Epithelial cell of prostate (primary cell): ENCODE measurements at places on chromosomes 1 and 21.

- DNase-seq = peak; percentile 44
Observed at GRCh38 chr1:245997471-245998258, 509.4 kb downstream of the SMYD3 start.

GRCh38 chr1:23791516-23792047 is 637 bp downstream of the LYPLA2 start:
- no peak for DNase-seq

- no peak for DNase-seq
Observed at GRCh38 chr1:173058556-173058955, 7.8 kb upstream of the TNFSF18 start.

GRCh38 chr21:15445327-15445726 is 284.5 kb upstream of the USP25 start:
- no peak for DNase-seq

GRCh38 chr1:210703593-210703992 is 374.9 kb downstream of the HHAT start:
- no peak for DNase-seq

DNA sequence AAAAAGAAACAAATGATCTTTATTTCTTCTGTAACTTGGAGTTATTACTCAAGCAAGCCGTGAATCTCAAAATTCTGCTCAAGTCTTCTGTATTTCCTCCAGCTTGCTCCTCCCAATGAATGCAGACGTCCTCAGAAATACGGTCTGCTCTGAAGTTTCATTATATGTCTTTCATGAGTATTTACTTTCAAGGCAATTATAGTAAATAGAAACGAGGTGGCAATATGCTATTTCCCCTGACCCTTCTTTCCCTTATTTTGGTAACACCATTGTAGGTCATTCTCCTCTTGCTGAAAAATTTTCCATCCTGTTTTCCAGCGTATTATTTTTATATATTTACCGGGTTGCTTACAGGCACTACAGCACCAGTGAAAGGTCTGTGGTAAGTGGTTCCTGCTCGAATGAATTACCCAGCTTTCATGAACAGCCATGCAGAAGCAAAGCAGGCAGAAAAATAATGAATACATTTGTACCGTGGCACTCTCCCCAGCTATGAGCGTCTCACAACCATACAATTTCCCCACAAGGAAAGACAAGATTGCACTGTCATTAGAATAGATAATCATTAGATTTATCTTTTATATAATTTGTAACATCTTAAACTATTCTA is 350.9 kb upstream of the PKN2 start:
- no peak for DNase-seq

DNA sequence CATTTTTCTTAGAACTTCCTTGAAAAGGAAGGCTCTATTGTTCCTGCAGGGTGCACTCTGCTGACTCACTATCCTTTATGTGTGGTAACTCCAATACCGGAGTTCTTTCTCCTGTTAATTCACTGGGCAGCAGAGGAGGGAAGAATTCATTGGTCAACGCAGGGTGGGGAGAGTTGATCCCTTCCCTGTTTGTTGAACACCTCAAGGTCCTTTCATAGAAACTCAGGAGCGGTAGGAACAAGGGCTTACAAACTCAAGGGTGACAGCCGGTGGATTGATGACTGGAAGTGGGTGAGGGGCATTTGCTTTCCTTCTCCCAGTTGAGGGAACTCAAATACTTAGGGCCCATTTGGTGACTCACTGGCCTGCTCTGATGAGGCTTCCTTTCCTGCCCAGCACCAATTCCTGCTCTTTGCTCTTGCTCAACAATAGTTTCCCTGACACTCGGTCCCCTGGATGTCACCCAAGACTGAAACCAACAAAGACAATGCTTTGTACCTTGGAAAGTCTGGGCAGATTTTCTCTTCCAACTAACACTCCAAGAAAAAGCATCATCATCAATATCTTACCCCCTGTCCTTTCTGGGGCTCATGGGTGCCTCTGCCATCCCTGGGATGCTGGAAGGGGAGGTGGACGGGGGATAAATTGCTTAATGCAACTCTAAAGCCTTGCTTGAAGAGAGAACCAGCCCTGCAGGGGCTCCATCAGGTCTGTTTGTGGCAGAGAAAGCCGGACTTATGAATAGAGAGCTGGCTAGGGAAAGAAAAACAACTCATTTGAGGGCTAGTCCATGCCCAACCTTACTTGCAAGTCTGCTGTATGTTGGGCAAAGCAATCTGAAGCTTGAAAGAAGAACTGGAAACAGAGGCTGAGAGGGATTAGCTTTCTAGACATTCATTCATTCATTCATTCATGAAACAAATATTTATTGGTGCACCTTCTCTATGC is 9.3 kb downstream of the SLC26A9 start:
- peak; percentile 65 for DNase-seq

DNA sequence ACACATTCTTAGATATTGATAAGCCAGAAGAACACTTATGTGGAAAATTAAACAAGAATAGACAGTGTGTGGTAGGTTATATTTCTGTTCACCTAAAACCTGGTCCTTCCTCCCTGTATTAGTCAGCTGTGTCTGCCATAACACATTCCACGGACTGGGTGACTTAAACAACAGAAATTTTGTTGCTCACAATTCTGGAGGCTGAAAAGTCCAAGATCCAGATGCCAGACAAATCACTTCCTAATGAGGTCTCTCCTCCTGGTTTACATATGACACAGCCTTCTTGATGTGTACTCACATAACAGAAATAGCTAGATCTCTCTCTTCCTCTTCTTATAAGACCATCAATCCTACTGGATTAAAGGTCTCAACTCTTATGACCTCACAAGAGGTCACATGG is 25.7 kb downstream of the JMJD4 start:
- DNase-seq = no peak

GRCh38 chr1:186066411-186066810 is 308.6 kb downstream of the TPR start:
- no peak for DNase-seq

GRCh38 chr1:220250681-220251080 is 21.6 kb downstream of the RAB3GAP2 start:
- no peak for DNase-seq

DNA sequence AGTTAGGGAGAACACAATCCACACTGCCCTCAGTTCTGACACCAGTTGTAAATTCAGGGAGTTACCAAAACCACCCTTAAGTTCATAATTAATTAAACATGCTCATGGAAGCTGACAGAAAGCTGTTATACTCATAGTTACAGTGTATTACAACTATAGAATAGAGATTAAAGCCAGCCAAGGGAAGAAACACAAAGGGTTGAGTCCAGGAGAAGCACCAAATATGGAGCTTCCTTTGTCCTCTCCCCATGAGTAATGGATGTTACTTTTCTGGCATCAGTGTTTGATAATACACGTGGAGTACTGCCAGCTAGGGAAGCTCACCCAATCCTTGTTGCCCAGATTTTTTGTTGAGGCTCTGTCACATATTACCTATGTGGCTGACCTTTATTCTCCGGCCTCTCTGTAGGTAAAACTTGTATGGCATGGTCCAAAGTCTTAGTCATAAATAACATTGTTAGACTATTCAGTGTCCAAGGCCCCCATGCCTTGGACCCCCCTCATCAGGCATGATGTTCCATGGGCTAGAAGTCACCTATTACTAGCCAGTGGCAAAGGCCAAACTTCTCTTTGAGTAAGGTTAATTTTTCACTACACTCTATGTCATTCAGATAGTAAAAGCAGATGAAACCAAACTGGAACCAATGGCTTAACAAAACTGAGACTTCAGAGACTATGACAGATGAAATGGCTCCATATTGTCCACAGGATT is 175.7 kb downstream of the GPR52 start:
- DNase-seq = no peak

DNA sequence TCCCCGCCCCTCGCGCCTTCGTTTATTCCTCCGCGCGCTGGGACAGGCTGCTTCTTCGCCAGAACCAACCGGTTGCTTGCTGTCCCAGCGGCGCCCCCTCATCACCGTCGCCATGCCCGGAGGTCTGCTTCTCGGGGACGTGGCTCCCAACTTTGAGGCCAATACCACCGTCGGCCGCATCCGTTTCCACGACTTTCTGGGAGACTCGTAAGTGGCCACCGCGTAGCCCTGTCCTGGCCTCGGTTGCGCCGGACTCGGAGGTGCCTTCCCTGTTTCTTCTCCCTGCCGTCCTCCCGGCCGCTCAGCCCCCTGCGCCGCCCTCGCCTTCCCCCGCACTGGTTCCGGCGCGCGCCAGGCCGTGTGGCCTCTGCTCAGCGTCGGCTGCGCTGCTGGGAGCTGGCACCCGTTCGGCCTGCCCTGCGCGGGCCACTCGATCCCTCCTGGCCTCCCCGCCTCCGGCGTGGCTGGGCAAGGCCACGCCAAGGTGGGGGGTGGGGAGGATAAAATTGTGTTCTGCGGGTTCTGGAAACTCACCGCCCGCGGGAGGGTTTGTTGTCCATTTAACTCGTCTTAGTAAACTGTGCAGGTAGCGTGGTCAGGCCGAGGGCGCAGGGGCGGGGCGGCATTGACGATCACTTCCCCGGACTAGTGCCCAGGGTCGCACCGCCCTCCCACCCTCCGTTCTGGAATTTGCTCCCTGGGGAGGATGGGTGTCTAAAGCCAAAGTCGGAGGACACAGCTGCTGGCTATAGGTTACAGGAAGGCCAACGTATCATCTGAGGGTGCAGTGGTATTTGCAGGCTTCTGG is at the start of gene PRDX6:
PRDX6 (plus strand) TSS at position 50 of the 808 bp plus-strand sequence; CDS start at position 113, 63 bp downstream.
- no peak for DNase-seq

DNA sequence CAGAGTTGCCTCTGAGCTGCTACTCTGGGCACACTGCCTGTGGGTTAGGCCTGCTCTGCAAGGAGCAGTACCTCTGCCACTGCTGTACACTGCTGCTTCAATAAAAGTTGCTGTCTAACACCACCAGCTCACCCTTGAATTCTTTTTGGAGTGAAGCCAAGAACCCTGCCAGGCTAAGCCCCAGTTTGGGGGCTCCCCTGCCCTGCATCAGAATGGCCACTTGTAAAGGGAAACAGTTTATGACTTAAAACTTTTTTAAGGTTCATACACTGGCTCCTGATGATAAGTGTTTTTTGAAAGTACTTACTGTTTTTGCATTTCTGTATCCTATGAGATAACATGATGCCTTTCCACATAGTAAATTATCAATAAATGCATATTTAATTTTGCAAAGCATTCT is 310.0 kb downstream of the LMO4 start:
- DNase-seq = no peak

- DNase-seq = peak; percentile 77
Observed at GRCh38 chr1:25031966-25032667, 102.0 kb upstream of the RUNX3 start.

DNA sequence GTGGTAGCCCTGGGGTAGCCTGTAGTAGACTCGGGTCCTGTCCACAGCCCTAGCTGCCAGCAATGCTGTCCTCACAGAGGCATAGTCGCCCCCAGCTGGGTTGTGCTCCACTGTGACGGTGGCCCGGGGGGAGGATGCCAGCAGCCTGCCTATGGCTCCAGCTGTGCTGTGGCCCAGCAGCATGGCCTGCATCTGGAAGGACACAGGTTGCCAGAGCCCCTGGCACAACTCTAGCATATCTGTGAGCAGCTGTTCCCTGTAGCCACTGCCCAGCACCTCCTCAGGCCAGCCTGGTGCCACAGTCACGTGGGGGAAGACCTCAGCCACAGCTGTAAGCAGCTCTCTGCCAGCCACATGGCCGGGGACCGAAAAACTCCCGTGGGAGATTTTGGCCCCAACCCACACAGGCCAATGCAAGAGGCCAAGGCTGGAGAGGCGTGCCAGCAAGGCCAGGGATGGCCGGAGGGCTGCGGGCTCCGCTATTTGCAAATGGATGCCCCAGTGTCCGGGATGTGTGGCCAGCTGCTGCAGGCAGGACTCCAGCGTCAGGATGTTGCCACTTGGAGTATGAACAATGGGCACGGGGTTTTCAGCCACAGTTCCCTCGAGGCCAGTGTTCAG is 13.9 kb downstream of the FAM151A start:
- no peak for DNase-seq

DNA sequence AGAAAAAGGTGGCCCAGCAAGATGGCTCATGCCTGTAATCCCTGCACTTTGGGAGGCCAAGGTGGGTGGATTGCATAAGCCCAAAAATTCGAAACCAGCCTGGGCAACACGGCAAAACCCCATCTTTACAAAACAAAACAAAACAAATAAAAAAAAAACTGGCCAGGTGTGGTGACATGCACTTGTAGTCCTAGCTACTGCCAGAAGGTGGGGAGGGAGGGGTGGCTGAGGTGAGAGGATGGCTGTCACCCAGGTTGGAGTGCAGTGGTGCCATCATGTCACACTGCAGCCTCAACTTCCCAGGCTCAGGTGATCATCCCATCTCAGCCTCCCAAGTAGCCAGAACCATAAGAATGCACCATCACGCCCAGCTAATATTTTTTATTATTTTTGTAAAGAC is 22.8 kb downstream of the RERE start:
- no peak for DNase-seq

GRCh38 chr1:20787840-20788795 is 1.0 kb upstream of the HP1BP3 start:
- DNase-seq = peak; percentile 14

DNA sequence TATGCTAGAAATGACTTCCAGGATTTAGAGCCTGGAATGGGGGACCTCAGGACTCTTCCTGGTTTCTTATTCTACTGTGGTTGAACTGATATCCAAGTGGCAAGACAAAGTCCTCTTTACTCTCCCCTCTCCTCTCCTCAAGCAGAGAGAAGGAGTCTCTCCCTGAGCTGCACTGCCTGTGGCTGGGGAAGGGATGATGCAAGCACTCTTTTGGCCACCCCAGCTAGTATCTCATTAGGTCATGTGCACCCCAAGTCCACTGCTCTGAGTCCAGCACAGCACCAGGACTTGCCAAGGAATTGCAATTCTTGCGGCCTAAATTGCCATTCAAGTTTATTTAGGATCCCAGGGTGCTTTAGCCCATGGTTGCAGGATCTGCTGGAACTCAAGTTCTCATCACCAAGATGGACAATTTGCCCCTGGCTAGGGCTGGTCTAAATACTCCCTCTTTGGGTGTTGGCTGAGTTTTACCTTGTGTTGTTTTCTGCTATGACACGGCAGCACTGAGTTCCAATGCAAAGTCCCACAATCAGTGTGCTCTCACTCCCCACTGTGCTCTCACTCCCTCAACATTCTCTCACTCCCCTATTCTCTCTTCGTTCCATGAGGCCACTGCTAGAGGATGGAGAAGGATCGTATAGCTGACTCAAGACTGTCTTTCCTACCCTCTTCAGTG is 172.2 kb downstream of the TM2D1 start:
- DNase-seq = no peak

DNA sequence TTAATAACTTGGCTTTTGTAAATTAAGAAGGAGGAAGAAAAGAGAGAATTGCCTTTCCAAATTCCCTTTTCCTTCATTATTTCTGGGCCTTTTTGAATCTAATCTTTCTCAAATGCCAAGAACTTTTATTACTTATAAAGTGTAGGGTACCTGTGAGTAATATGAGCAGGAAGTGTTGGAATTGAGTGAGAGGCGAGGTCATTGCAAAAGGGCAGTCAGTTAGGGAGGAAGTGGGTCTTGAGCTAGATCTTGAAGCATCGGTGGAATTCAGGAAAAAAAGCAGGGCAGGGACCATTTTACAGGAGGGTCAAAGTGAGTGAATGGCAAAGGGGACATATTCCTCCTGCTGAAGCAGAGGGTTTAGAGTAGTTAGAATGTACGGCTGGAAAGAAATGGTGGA is 23.4 kb downstream of the DDI2 start:
- DNase-seq = no peak

DNA sequence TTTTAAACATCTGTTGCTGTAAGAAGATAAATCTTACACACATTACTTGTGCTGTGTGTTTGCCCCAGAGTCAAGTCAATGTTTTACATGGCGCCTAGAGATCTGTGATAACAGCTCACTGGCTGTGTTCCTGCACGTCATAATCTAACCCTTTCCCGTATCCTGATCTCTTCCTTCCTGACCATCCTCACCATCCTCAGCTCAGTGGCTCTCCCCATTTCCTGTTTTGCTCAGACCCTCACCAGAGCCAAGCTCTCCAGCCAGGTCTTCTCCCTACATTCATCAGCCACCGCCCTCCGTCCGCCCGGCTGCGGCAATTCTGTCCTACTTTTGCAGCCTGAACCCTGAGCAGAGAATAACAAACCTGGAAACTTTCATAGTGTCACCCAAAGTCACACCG is 824.7 kb downstream of the USP25 start:
- no peak for DNase-seq
